ENCODE measurements at places on chromosomes 3 and 15. TPM values are rescaled to one million over a fixed set of nuclear protein-coding genes. Genes with fewer than 3 reads are reported as not detected.

The CCR9 gene
- 4.7 TPM for total RNA-seq

The SAMD7 gene
- total RNA-seq, result not detected

The SLC12A6 gene
- total RNA-seq, result 69.2 TPM

The ADAMTS17 gene
- 8.1 TPM for total RNA-seq

The CADM2 gene
- total RNA-seq, result 0.42 TPM

The GABRR3 gene
- total RNA-seq, result not detected

The CPLX3 gene
- not detected for total RNA-seq

The GRIP2 gene
- total RNA-seq, result not detected

The GLDN gene
- not detected for total RNA-seq

The ADGRG7 gene
- not detected for total RNA-seq

The ACKR2 gene
- 0.35 TPM for total RNA-seq

The ISLR2 gene
- total RNA-seq, result not detected

The SYNPR gene
- not detected for total RNA-seq

The MYO1E gene
- total RNA-seq, result 4.0 TPM

The SOX14 gene
- not detected for total RNA-seq

The TM6SF1 gene
- total RNA-seq, result 0.85 TPM

The BFSP2 gene
- 1.5 TPM for total RNA-seq

The PIAS1 gene
- 76.7 TPM for total RNA-seq

The SPINT1 gene
- 2.5 TPM for total RNA-seq

The RTP4 gene
- total RNA-seq, result 2.4 TPM

The ACTRT3 gene
- not detected for total RNA-seq

The EPHB3 gene
- 0.35 TPM for total RNA-seq

The TGM4 gene
- not detected for total RNA-seq

The LRRC2 gene
- total RNA-seq, result 0.52 TPM

The SLC9A9 gene
- 31.8 TPM for total RNA-seq

The CHRM5 gene
- not detected for total RNA-seq

The MESP2 gene
- not detected for total RNA-seq

The BUB1B gene
- total RNA-seq, result 3.4 TPM

The LCMT2 gene
- 9.0 TPM for total RNA-seq

The DPH3 gene
- total RNA-seq, result 22.8 TPM

All from T-helper 17 cell (primary cell).